Right renal cortex interstitium (tissue), 3 donors: ENCODE measurements at places on chromosomes 16 and 17. TPM values are rescaled to one million over a fixed set of nuclear protein-coding genes. Genes with fewer than 3 reads are reported as not detected.
A peak's percentile ranks its signal among the peaks of the same experiment; 100 is the strongest.

Gene BIRC5
- 23.7 TPM for polyA plus RNA-seq

Gene KCNJ16
- polyA plus RNA-seq, result 161 TPM

Gene NHERF2
- 82.6 TPM for polyA plus RNA-seq

Gene ZNF423
- polyA plus RNA-seq, result 26.2 TPM

Gene CASKIN1
- polyA plus RNA-seq, result 1.4 TPM

Gene GPR139
- not detected for polyA plus RNA-seq

Gene LRRC37B
- 16.4 TPM for polyA plus RNA-seq

Gene TLCD1
- polyA plus RNA-seq, result 19.4 TPM

Gene PRRT2
- 8.4 TPM for polyA plus RNA-seq

Gene RGS9
- 14.5 TPM for polyA plus RNA-seq

Gene XAF1
- polyA plus RNA-seq, result 6.4 TPM

Gene ABCA10
- polyA plus RNA-seq, result 1.5 TPM

Gene PSME3
- 114 TPM for polyA plus RNA-seq

Gene FBXW10B
- 0.61 TPM for polyA plus RNA-seq

Gene VAT1L
- polyA plus RNA-seq, result 4.6 TPM

Gene KCNJ2
- 3.4 TPM for polyA plus RNA-seq

GRCh38 chr17:76827736-76828135 lies 40.5 kb upstream of the MGAT5B start:
- no peak for DNase-seq

GRCh38 chr17:869567-870525 lies 87.7 kb downstream of the MRM3 start:
- no peak for DNase-seq

GRCh38 chr17:76417499-76418143 lies 33.2 kb downstream of the SPHK1 start:
- no peak for DNase-seq

DNA sequence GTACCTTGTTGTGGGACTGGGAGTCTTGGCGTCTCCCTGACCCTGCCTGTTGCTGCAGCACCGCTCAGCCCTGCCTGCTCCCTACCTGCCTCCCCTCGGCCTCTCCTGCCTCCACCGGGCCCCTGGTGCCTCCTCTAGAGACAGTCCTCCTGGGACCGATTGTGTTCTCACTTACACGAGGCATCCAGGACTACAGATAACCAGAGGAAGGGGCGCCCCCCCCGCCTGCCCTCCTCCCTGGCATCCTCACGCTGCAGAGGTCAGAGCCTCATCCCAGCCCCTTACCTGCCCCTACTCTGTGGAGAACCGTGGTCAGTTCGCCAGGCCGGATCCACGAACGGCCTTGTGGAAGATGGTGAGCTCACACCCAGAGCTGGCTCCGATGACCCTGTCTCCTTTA lies 24.8 kb downstream of the MAPT start:
- DNase-seq, result no peak

GRCh38 chr17:7213895-7214299 lies 5.7 kb downstream of the DLG4 start:
- DNase-seq, result peak; percentile 92

- no peak for DNase-seq
These were observed 6.7 kb downstream of the RUNDC3A start for GRCh38 chr17:44314869-44315661.

- DNase-seq, result no peak
These were observed 53.7 kb downstream of the BAHCC1 start for GRCh38 chr17:81448950-81449349.

DNA sequence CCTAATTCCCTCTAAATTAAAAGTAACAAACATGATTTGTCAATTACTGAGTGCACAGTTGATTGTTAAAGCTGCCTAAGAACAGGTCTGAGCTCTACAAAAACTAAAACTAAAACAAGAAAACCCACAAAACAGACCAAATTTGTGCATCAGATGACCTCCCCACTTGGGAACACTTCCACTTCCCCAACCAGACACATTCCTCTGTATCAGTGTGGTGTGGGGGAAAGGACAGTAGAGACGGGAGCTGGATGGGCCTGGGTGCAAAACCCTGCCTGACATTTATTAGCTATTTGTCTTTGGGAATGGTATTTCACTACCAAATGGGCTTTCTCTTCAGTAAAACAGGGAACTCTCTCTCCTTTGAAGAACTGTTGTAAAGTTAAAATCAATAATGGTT lies 29.8 kb downstream of the STAT3 start:
- DNase-seq, result no peak

DNA sequence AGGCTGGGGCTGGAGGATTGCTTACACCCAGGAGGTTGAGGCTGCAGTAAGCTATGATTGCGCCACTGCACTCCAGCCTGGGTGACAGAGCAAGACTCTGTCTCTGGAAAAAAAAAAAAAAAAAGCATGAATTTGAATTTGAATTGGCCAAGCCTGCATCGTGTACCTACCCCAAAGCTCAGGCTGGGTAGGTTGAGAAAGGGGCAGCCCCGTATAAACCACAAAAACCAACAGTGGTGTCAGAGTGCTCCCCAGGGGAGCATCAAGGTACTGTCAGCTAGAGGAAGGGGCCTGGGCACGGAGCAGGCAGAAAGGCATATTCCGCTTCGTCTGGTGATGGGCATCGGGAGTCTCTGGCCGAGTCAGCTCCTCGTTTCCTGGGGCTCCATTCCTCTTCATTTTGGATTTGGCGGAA lies 40.9 kb downstream of the RAP1GAP2 start:
- DNase-seq, result no peak

GRCh38 chr17:48187872-48188608 lies 80.5 kb downstream of the SNX11 start:
- DNase-seq, result no peak

- DNase-seq, result no peak
These were observed 1.1 kb downstream of the MAPK3 start for GRCh38 chr16:30121741-30122571.

DNA sequence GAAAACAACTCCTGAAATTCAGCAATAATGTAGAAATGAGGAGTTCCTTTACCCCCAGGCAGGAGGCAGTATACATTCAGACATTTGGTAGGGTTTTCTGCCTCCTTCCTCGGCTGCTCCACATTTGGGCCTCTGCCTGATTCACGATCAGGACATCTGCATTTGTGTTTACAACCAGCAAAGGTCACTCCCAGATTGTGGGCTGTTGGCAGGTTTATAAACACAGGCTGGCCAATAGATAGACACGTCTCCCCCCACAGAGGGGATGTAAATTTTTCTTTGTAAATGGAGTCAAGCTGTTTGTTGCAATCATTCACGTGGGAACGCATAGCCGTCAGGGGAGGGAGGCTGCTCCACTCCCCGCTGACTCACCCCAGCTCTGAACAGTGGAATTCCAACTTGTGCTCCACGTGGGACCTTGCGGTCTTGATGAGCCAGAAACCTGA lies 252.1 kb upstream of the N4BP1 start:
- DNase-seq, result no peak

GRCh38 chr17:38896346-38896954 lies 26.6 kb downstream of the LASP1 start:
- DNase-seq, result no peak

GRCh38 chr16:592518-593306 lies 2.8 kb downstream of the RAB40C start:
- no peak for DNase-seq

DNA sequence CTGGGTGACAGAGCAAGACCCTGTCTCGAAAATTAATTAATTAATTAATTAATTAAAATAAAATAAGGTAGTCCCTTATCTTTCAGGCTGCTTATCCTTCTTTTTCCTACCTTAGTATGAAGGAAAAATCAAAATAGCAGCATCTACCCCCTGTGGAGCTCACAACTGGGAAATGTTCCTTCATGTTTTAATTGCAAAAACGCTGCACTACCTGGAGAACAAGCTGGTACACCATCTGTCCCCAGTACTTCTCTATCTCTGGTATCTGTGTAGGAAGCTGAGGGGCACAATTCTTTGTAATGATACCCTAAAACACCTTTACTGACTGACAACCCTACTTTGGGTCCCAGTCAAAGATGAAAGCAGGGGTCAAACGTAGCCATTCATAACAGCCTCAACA lies 55.1 kb upstream of the MNT start:
- no peak for DNase-seq

GRCh38 chr17:77242118-77242851 lies 101.5 kb downstream of the SEC14L1 start:
- DNase-seq, result no peak

GRCh38 chr17:52145476-52145875 lies 13.0 kb downstream of the CA10 start:
- DNase-seq, result no peak

GRCh38 chr17:55734128-55734781 lies 11.6 kb upstream of the TMEM100 start:
- no peak for DNase-seq

DNA sequence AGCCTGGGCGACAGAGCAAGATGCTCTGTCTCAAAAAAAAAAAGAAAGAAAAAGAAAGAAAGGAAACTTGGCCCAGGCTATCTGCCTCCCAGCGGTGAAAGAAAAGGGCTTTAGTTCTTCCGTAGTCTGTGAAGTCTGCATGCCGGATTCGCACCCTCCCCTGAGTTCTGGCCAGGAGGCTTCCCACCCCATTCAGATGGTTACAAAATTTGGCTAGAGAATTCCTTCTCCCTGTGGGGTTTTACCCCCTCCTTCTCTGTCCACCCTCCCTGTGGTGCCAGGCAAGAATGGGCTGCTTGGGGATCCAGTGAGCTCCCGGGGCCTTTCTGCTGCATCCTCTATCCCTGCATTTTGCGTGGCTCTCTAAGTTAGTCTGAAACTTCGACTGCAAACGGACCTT lies 37.8 kb downstream of the PAFAH1B1 start:
- no peak for DNase-seq

- no peak for DNase-seq
These were observed 64.4 kb downstream of the MAP2K6 start for GRCh38 chr17:69478916-69479315.

DNA sequence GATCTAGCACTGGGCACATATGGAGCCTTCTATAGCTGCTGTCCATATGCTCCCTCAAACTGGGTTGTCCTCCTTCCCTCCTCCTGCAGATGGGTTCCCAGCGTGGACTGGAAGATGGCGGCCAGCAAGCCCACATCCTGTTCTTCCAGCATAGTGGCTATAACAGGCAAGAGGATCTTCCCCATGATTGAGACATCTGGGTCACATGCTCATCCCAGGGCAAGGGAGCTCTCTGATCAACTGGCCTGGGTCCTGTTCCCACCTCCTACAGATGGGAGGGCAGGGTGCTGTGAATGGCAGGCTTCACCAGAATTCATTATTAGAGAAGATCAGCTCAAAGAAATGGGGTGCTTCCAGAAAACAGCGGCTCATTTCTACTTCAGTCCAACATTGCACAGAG lies 210.2 kb downstream of the PARN start:
- no peak for DNase-seq

DNA sequence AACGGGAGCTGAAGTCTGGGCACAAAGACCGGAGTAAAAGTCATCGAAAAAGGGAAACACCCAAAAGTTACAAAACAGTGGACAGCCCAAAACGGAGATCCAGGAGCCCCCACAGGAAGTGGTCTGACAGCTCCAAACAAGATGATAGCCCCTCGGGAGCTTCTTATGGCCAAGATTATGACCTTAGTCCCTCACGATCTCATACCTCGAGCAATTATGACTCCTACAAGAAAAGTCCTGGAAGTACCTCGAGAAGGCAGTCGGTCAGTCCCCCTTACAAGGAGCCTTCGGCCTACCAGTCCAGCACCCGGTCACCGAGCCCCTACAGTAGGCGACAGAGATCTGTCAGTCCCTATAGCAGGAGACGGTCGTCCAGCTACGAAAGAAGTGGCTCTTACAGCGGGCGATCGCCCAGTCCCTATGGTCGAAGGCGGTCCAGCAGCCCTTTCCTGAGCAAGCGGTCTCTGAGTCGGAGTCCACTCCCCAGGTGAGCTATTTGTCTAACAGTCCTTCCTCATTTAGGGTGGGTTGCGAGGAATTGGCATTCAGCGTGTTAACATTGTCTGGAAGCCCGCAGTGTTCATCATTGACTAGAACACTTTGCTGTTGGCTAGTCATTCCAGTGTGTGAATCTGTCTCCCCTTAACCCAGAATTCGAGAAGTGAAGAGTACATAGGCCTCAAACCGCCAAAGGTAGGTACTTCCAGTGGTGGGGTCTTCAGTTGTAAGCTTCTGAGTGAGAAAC lies 1.5 kb downstream of the CDK12 start:
- no peak for DNase-seq

DNA sequence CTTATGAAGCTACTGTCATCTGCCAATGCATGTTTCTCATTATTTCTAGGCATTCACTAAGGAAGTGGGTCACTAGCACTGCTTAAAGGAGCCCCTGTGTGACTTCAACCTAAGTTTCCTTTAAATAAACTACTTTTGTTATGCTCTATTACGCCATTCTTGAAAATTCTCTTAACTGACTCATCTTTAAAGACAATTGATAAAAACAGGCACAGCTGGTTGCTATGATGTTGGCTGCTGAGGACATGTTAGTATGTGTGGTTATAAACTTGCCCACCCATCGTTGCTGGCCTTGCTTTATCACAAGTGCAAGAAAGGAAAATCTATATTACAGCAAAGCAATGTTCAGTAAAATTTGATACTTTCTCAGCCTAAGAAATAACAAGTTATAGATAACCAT lies 75.8 kb upstream of the CNTNAP4 start:
- DNase-seq, result no peak

DNA sequence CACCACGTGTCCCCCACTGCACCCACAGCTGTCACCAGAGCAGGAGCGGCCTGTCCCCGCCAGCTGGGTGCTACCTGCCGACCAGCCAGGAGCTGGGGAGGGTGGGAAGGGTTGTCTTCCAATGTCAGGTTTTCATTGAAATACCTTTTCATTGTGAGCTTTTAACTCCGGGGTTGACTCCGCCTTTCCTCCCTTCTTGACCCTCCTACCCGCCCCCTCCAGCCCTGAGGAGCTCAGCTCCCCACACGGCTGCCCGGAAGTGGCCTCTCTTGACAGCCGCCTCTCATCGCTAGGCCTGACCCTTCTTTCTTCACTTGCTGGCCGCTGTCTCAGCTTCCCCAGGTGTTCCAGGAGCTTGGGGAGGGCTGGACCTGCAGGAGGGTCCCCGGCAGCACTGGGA lies 21.2 kb upstream of the GNG13 start:
- no peak for DNase-seq

GRCh38 chr17:8851600-8851999 lies 15.9 kb downstream of the PIK3R6 start:
- no peak for DNase-seq

DNA sequence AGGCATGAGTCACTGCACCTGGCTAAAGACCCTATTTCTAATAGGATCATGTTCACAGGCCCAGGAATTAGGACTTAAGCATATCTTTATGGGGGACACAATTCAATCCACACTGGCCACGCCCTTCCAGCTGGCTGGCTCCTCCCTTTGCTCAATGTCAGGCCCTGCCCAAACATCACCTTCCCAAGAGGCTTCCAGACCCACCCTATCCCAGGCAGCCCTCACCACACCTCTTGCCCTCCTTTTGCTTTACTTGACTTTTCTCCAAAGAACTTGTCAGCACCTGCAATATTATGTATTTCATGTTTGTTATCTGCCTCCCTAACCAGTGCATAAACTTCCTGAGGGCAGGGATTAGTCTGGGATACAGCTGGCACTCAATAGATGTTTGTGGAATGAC lies 109.6 kb upstream of the CDH5 start:
- DNase-seq, result no peak

- no peak for DNase-seq
These were observed 15.5 kb upstream of the SPNS2 start for GRCh38 chr17:4483012-4483840.
